Body of pancreas (tissue), 4 donors: ENCODE measurements at places on chromosomes 2 and 18. TPM values are rescaled to one million over a fixed set of nuclear protein-coding genes. Genes with fewer than 3 reads are reported as not detected.

DNA sequence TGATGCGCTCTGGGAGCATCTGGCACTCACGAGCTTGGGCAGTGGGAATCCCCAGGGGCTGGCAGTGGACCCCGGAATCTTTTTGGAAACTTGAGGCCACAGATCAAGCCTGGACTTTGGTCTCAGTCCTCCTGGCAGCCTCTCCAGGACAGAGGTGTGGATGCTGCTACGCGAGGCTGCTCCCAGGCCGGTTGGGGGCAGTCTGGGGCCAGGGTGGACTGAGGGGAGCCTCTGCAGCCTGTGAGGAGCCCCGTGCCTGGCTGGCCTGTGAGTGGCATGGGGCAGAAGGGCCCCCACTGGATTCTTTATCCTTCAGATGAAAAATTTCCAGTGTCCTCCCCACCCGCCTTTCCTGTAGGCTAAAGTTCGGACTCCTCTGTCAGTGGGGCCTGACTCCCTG lies 12.7 kb upstream of the DES start:
- no peak for DNase-seq

GRCh38 chr2:85578243-85579180 lies 1.1 kb downstream of the VAMP8 start:
- peak; percentile 64 for DNase-seq

DNA sequence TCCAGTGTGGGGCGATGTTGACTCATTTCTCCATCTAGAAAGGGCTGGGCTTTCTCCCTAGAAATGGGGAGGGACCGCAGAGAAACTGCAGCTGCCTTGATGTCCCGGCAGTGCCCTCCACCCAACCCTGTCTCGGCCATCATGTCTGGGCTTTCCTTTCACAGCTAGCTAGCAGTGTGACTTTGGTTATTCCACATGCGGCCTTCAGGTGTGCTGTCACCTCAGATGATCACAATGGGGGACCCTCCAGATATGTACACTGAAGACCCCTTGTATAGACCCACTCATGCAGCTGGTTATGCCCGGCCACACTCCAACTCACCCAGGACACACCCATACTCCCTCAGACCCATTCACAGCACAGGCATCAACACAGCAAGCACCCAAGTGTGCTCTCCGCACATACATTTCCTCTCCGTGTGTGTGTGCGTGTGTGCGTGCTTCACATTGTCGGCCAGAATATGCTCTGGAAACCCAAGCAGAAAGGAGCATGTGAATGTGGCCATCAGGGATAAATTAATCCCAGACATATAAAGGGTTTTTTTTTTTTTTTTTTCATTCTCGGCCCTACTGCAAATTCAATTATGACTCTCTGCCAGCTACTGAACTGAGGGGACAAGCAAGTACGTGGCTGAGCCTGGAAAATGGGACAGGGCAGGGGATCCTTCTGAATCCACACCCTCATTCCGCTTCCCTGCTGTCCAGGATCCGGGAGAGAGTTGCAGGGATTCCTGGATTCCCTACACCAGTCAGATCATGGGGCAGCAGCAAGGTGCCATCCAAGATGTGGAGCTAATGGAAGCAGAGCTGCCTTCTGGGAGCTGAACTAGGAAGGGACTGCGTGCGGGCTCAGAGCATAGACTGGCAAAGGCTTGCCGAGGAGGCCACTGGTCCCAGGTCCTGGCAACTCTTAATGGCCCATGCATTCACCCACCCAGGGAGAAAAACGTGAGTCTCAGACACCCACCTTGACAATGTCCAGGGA lies 240.2 kb downstream of the DYSF start:
- DNase-seq, result no peak

- DNase-seq, result no peak
Observed at GRCh38 chr2:230956827-230957755, 32.0 kb upstream of the GPR55 start.

- peak; percentile 91 for DNase-seq
Observed at GRCh38 chr2:134917888-134918525, 615 bp upstream of the CCNT2 start.

- peak; percentile 72 for DNase-seq
Observed at GRCh38 chr2:227106845-227107759, 56.9 kb downstream of the COL4A4 start.

- no peak for DNase-seq
Observed at GRCh38 chr2:242053921-242054320, 184.4 kb downstream of the RTP5 start.

GRCh38 chr2:139353874-139354273 lies 573.7 kb upstream of the NXPH2 start:
- DNase-seq, result no peak

DNA sequence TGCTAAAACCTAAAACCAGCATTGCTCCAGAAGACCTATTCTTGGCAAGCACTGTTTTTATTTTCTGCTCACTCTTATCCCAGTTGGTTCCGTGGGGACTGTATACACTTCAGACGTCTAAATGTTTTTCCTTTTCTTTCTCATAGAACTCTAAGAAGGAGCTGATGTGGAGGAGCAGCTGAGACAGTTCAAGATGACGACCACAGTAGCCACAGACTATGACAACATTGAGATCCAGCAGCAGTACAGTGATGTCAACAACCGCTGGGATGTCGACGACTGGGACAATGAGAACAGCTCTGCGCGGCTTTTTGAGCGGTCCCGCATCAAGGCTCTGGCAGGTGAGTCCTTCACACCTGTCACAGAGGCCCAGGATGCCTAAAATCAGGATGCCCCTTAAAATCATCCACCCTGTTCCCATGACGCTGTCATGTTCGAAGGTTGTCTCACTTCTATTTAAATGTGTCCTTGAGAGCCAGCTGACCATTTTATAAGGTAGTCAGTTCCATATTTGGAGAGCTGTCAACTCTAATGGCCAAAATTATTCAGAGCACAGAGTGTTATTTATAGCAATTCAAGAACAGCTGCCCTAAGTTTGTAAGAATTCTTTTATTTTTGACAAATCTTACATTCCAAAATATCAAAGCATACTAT lies 70.2 kb downstream of the SPTBN1 start:
- no peak for DNase-seq

- DNase-seq, result peak; percentile 15
Observed at GRCh38 chr2:178152033-178152432, 39.8 kb downstream of the RBM45 start.

Gene STK36
- total RNA-seq, result 35.0 TPM

Gene IGFBP5
- 415 TPM for total RNA-seq

Gene LIPG
- total RNA-seq, result 0.52 TPM

Gene XDH
- 0.78 TPM for total RNA-seq

Gene KCNG2
- not detected for total RNA-seq

Gene ZDBF2
- 13.5 TPM for total RNA-seq

Gene MDH1B
- total RNA-seq, result 1.0 TPM

Gene MYO7B
- 1.8 TPM for total RNA-seq
